ENCODE measurements at places on chromosomes 2 and 18. TPM values are rescaled to one million over a fixed set of nuclear protein-coding genes. Genes with fewer than 3 reads are reported as not detected.

DSC3 gene
- 103 TPM for polyA plus RNA-seq

- H3K27me3 ChIP-seq = no peaks in the 10 kb centered on the region
- no peak for DNase-seq
- peak within 1 kb of the TSS; percentile 75 for H3K27ac ChIP-seq
- peaks cover 28% of the 10 kb centered on the region for H3K4me1 ChIP-seq
- peak within 1 kb of the TSS; percentile 60 for H3K4me3 ChIP-seq
Measured at GRCh38 chr18:8705238-8705960, at the start of gene MTCL1. Gene MTCL1, plus strand, starts transcription at chr18:8705556. Its CDS starts 105 bp downstream, at chr18:8705661.

DNA sequence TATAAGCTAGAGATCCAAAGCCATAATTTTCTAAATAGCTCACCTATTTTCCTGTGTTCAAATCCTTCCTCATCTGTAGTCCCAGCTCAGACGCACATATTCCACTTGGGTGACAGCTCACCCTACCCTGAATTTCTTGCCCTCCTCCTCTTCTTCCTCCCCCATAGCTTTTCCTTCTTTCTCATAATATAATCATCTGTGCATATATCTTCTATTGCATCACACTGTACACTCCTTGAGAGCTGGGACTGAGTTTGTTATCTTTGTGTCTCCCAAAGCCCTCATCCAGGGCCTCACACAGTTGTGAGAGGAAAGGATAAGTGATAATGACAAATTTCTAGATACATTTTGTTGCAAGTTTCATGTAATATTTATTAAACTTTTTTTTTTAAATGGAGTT is 55.9 kb upstream of the RTN4 start:
- H3K4me1 ChIP-seq = peaks cover 14% of the 10 kb centered on the region
- no peak overlapping the region for H3K4me3 ChIP-seq
- no peak overlapping the region for H3K27ac ChIP-seq

DNA sequence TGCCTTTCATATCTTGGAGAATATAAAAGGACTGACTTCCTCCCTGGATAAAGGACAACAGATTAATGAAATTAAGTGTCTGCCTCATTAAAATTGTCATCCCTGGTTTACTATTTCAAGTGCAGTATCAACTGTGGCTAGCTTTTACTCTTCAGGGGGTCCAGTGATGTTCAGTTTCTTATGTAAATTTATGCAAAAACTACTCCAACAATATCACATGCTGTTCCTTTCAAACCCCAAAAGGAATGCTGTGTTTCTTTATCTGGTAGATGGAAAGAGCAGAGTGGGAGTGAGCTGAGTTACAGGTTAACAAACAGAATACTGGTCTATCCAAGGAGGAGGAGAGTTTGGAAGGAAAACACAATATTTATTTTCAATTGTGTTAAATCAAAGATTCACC is 283.7 kb upstream of the VWC2L start:
- no peaks in the 10 kb centered on the region for H3K36me3 ChIP-seq
- no peak for DNase-seq
- no peak overlapping the region for H3K27ac ChIP-seq
- H3K27me3 ChIP-seq = no peaks in the 10 kb centered on the region
- H3K4me1 ChIP-seq = peaks cover 16% of the 10 kb centered on the region

GRCh38 chr2:66439812-66440542 is 5.1 kb downstream of the MEIS1 start:
- no peak overlapping the region for H3K4me3 ChIP-seq
- peaks cover 10% of the 10 kb centered on the region for H3K4me1 ChIP-seq
- H3K36me3 ChIP-seq = peaks cover 1% of the 10 kb centered on the region
- H3K27me3 ChIP-seq = no peaks in the 10 kb centered on the region
- no peak overlapping the region for H3K27ac ChIP-seq
- DNase-seq = no peak

DNA sequence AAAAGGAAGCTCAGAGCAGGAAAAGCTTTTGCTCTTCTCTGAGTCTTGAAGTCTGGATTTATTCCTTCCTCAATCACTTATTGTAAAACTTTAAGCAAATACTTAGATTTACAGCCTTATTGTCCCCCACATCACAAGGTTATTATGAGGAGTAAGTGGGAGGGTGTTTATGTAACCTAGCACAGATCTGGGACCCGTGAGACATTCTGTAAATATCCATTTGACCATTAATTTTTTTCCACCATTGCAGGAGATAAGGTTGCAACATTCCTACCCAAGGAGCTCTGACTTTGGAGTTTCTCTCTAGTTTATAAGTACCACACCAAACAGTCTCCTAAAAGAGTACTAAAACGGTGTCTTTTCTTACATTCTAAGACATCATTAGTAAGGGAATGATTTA is 52.1 kb upstream of the CTIF start:
- H3K27ac ChIP-seq = no peak overlapping the region
- H3K36me3 ChIP-seq = no peaks in the 10 kb centered on the region
- peaks cover 17% of the 10 kb centered on the region for H3K4me1 ChIP-seq

AQP12A gene
- not detected for polyA plus RNA-seq

GRCh38 chr2:46988733-46989481 is 73.3 kb upstream of the MCFD2 start:
- H3K27me3 ChIP-seq = no peaks in the 10 kb centered on the region
- H3K36me3 ChIP-seq = peaks cover 12% of the 10 kb centered on the region
- H3K4me3 ChIP-seq = no peak overlapping the region
- H3K4me1 ChIP-seq = peaks cover 44% of the 10 kb centered on the region
- DNase-seq = no peak

DNA sequence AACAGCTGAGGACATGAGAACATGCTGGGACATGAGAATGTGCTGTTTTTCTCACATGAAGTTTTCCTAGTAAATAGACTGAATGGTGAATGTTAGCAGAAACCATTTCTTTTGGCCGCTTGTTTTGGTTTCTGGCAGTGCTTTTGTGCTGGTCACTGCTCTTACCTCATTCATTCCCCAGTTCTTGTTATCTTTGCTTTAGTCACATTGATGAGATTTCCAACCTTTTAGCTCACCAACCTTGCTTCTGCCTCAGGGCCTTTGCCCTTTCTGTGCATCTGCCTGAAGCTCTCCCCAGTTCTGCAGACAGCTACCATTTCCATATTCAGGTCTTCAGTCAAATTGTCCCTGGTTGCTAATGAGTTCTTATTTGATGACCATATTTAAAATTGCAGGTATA is 91.6 kb downstream of the PTPRM start:
- no peak overlapping the region for H3K4me3 ChIP-seq
- H3K27me3 ChIP-seq = no peaks in the 10 kb centered on the region
- no peak overlapping the region for H3K27ac ChIP-seq
- no peak for DNase-seq
- no peaks in the 10 kb centered on the region for H3K36me3 ChIP-seq

- peaks cover 19% of the 10 kb centered on the region for H3K4me1 ChIP-seq
- H3K27me3 ChIP-seq = no peaks in the 10 kb centered on the region
- H3K36me3 ChIP-seq = peaks cover 3% of the 10 kb centered on the region
- DNase-seq = no peak
Measured at GRCh38 chr2:226916669-226917068, 80.8 kb downstream of the RHBDD1 start.

GRCh38 chr2:64212801-64213321 is 68.6 kb upstream of the PELI1 start:
- H3K4me3 ChIP-seq = no peak overlapping the region
- no peaks in the 10 kb centered on the region for H3K36me3 ChIP-seq
- peaks cover 47% of the 10 kb centered on the region for H3K4me1 ChIP-seq
- DNase-seq = no peak

DNA sequence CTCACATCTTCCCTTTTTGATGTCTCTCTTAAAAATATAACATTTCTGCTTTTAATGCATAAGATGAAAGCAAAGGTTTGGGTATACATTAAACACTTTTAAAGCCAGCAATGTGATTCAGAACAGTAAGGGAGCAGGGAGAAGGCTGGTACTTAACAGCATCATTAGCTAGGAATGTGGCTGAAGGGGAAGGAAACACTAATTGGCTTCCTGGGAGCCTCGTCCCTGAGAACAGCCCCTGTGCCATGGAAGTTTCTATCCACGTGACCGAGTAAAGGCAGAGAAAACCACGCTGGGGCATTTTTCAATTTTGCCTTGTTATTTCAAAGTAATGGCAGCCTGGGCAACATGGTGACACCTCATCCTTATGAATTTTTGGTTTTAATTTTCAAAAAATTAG is 109.2 kb upstream of the GPC1 start:
- H3K36me3 ChIP-seq = no peaks in the 10 kb centered on the region
- H3K27ac ChIP-seq = no peak overlapping the region
- DNase-seq = no peak
- peaks cover 19% of the 10 kb centered on the region for H3K4me1 ChIP-seq
- H3K4me3 ChIP-seq = no peak overlapping the region
- no peaks in the 10 kb centered on the region for H3K27me3 ChIP-seq

- DNase-seq = no peak
- peaks cover 39% of the 10 kb centered on the region for H3K27me3 ChIP-seq
- no peak overlapping the region for H3K4me3 ChIP-seq
- H3K36me3 ChIP-seq = peaks cover 9% of the 10 kb centered on the region
- H3K4me1 ChIP-seq = no peaks in the 10 kb centered on the region
- no peak overlapping the region for H3K27ac ChIP-seq
Measured at GRCh38 chr2:219508444-219508734, 5.9 kb upstream of the ASIC4 start.

Data from keratinocyte (primary cell).